ENCODE measurements at places on chromosomes 5 and 9.

DNA sequence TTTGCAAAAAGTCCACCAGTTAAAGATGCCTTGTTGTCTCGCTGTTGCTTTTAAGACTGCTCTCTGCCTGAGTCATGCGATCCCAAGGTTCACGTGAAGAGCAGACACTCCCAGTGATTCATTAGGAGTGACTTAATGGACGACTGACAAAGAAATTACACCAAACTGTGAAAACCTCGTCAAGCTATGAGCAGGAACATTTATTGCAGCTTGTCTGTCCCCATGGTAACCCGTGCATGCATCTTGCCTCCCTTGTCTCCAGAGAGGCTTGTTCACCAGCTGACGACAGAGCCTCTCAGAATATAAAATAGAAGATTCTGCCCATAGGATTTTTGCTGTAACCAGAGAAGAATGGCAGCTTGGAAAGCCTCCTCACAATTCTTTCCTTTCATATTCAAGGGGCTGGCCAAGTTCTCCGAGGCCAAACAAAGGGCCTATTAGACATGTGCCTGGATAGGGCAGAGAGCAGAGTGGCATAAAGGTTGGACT lies 352.7 kb downstream of the SPOCK1 start:
- no peak for DNase-seq

DNA sequence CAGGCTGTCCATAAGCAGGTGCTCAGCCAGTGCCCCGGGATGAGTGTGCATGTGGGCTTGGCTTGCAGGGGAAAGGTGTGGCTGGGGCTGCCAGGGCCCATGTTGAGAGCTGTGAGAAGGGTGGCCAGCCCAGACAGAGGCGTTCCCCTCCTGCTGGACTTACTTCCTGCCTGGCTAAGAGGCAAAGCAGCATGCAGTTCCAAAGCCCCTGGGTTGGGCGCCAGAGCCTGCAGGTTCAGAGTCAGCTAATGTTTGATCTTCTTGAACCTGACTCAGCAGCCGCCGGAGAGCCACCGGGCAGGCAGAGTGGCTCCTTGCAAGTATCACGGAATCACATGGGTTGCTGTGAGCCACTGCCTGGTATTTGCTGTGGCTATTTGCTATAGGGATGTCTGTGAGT lies 168.4 kb upstream of the MAP1B start:
- no peak for DNase-seq

DNA sequence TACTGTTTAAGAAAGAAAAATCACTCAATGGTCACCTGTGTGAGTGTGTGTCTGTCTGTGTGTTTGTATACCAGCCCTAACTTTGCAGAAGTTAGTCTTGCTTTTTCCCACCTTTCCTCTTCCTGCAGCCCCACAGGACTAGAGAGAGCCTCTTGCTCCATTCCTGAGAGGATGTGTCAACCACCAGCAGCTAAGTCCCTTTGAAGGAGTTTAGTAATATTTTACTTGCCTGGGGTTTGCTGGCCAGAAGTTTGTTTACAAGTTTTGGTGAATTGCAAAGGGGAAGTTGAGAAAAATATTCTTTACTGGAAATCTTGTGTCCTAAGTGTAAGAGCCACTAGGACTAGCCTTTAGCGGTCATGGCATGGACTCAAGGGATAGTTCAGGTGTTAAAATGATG lies 316.2 kb downstream of the BRINP1 start:
- DNase-seq, result no peak

DNA sequence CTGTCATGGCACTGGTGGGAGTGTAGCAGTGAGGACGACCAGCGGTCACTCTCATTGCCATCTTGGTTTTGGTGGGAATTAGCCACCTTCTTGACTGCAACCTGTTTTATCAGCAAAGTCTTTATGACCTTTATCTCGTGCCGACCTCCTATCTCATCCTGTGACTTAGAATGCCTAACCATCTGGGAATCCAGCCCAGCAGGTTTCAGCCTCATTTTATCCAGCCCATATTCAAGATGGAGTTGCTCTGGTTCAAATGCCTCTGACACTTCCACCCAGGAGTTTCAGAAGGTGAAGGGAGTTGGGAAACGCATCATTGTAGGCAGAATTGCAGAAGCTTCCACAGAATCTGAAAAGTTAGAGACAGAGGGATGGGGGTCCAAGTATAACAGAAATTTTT lies 35.4 kb downstream of the SHC3 start:
- DNase-seq, result no peak

- no peak for DNase-seq
These were observed 157.0 kb upstream of the RASEF start for GRCh38 chr9:83219924-83220438.

DNA sequence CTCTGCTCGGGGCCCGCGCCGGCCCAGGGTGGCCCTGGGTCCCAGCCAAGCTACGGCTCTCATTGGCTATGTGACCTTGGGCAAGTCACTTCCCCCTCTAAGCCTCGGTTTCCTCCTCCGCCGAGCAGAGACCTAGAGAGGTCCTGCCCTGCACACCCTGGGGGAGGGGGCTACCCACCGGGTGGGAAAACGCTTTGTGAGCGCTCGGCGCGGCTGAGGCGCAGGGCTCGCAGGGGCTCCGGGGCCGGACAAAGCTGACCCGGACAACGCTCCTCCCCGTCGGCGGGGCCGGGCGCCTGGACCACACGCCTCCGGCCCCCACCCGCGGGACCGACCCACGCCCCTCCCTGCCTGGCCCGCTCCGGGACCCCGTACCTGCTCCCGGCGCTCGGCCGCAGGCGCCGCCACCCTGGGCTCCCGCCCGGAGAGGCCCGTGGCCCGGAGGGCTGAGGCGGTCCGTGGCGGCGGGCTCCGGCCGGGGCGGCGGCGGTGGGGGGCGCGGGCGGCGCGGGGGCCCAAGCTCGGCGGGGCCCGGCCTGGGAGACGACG lies 85.7 kb upstream of the MELK start:
- peak; percentile 40 for DNase-seq

DNA sequence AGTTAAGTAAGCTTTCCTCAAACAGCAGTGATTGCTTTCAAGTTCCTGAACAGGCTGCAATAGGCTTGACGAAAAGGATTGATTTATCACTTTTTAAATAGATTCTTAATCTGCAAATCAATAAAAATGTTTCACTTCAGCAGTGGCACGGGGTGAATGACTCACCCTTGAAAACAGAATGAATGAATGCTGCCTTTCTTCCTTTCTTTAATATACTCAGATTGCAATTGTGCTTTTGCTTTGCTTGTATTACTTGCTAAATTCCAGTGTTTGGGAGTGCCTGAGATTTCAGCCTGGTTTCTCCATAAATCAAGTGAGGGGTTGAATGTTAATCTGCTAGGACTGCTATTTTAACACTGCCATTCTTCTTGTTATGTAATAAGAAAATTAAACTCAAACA lies 1293.8 kb downstream of the PTPRD start:
- DNase-seq, result no peak

- no peak for DNase-seq
These were observed 140.2 kb downstream of the FBN2 start for GRCh38 chr5:128397876-128398275.

DNA sequence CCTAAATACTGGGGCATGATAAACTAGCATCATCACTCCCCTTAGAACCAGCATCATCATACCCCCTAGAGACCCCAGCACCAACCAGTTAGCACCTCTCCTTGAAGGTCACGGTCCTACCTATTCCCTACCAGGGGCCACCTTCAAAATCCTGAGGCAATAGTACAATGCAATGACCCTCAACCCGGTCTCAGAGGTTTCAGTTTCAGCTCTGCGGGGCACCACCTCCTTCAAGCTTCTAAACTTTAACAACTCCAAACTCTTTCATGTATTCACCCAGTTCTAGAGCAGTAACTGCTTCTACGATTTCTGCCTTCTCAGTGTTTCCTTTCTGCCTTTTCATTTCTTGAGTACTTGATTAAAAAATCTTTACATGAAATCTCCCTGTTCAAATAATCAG lies 130.1 kb upstream of the EPB41L4A start:
- no peak for DNase-seq

DNA sequence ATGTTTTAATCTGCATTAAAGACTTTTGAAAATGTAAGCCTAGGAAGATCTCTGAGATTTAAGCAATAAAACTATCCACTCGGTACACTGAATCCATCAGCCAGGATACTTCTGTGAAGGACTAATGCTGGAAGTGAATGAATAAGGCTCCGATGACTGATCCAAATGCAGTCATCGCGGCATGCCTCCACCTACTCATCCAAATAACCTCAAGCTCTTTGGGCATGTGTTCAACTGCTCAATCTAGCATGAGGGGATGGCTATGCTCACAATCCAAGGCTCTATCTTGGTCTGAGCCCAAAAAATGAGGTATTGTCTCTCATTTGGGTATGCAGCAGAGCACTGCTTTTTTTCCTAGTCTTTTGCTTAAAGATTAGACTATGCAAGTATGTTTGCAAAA lies 19.2 kb downstream of the MARCHF3 start:
- DNase-seq, result no peak

- no peak for DNase-seq
These were observed 11.0 kb downstream of the CCDC152 start for GRCh38 chr5:42767491-42768105.

DNA sequence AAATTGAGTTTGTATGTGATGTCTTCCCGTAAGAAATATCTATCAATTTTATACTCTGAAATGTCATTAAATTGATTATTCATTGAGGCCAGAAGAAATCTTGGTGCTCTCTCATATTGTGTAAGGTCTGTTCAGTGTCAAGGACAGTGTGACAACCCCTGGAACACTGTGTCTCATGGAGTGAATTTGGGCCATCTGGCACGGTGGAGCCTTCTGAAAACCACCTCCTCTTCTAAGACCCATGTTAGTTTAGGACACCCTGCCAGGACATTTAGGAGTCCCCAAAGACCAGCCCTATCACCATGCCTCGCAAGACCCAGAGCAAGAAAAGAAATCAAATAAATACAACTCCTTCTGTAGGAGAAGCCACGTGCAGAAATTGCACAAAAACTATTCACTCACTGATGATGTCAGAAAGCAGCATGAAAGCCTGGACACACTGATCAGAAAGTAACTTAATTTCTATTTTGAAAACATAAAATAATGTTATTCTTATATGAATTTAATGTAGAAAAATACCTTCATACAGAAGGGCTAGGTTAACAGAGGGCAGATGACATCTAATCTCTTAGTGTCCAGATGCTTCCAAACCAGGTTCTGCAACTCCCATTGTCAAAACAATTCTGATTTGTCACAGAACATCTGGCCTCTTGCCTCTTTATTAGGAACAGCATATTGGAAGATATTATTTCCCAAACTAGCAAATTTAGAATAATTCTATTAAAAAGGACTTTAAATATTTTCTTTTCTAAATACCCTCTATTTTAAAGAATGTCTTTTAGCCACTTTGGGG lies 298.8 kb downstream of the NR2F1-AS1 start:
- DNase-seq, result no peak
